ENCODE measurements at places on chromosomes 7 and 10.

DNA sequence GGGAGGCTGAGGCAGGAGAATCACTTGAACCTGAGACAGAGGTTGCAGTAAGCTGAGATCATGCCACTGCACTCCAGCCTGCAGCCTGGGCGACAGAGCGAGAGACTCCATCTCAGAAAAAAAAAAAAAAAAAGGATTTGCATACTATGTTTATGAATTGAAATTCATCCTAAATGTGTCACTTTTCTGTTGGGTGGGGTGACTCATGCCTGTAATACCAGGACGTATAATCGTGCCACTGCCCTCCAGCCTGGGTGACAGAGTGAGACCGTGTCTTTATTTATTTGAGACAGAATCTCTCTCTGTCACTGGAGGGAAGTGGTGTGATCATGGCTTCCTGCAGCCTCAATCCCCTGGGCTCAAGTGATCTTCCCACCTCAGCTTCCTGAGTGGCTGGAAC is 5.8 kb downstream of the ZNF212 start:
- DNase-seq: no peak

GRCh38 chr10:33215635-33216034 is 118.8 kb downstream of the NRP1 start:
- DNase-seq: no peak

- DNase-seq: no peak
Measured at GRCh38 chr10:20132816-20133215, 316.6 kb downstream of the PLXDC2 start.

DNA sequence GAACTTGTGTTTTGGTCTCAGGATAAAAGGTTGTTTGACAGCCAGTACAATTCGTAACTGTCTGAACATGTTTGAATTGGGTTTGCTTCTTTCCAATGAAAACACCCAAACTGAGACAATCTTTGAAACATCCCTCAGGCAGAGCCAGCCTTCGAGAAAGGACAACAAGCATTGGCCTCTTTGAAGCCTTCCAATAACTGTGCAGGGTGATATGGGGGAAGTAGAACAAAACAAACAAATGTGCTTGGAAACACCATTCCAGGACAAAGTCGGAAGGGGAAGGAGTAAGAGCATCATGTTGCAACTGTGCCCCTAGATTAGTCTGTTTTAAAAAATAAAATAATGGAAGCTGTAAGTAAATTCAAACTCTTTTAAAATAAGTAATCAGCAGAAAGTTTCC is 39.5 kb downstream of the IL2RA start:
- no peak for DNase-seq

GRCh38 chr7:87565877-87566276 is 34.8 kb downstream of the ABCB1 start:
- DNase-seq: no peak

DNA sequence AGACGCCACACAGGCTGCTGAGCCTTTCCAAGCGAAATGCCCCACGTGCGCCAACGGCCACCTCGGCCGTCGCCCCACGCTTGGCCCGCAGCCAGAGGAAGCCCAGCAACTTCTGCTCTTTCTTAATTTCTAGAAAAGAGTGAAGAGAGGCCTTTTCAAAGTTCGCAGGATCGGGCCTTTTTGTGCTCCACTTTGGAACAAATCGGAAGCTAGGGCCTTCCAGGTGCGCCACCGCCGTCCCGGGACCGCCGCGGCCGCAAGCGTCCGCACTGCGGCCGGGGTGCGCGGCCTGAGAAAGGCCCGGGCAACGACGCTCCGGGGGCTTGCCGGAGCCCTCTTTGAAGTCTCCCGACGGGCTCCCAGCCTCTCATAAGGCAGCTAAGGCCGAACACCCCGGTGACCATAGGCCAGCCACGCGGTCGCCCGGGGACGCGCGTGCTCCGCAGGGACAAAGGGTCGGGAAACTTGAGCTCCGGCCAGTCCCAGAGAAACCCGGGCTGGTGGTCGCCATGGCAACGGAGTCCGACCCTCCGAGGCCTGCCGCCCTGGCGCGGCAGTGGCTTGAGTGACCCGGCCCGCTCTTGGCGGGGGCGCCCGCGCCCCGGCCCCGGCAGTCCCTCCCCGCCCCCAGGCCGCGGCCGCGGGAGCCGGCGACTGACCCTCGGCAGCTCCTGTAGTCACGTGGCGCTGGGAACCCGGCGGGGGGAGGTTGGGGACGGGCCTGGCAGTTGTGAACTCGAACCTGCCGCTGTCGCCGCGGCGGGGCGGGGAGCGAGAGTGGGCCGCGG is at the start of gene REPIN1:
Gene REPIN1, plus strand, starts transcription at position 727 of the 788 bp plus-strand sequence. CDS start 890 bp downstream, outside the sequence.
- DNase-seq: peak; percentile 82

- DNase-seq: no peak
Measured at GRCh38 chr7:114970308-114970707, 48.4 kb downstream of the MDFIC start.

DNA sequence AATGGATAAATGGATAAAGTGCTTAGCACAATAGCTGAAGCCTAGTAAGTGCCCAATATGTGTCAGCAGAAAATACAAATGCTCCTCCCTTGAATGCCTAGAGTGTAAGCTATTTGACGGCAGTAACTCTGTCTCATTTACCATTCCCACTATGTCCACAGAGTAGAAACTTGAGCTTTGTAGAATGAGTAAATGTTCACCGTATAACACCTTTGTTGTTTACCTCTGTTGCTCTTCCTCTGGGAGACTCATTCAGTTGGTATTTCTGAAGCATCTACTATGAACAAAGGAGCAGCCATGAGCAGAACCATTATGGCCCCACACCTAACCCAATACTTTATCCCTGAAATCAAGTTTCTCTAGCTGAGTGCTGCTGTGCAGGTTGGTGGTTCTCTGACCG is 8.4 kb upstream of the SLC16A12 start:
- DNase-seq: no peak

GRCh38 chr10:122208571-122209430 is 62.3 kb upstream of the BTBD16 start:
- no peak for DNase-seq

DNA sequence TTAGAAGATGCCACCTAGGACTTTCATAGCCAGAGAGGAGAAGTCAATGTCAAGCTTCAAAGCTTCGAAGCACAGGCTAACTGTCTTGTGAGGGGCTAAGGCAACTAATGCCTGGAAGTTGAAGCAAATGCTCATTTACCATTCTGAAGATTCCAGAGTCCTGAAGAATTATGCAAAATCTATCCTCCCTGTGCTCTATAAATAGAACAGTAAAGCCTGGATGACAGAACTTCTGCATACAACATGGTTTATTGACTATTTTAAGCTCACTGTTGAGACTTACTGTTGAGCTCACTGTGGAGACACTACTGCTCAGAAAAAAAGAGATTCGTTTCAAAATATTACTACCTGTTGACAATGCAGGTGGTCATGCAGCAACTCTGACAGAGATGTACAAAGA is 28.6 kb downstream of the TNS3 start:
- DNase-seq: no peak

DNA sequence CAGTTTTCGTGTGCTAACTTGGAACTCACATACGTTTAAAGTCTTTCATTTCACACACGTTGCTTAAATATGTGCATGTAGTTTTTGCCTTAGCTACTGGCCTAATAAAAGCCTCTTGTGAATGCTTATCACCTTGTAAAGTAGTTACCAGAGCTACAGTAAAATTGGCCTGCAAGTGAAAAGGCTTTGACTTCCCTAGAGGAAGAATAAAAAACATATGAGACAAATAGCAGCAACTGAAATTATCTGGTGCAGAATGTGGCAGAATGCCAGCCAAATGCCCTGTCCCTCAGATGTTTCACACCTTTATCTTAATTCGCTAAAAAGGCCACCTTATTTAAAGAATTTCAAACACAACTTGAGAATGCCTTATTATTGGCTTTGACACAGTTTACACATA is 28.1 kb upstream of the RPA3 start:
- DNase-seq: no peak

GRCh38 chr10:77906951-77907421 is 19.6 kb downstream of the DLG5 start:
- no peak for DNase-seq

- DNase-seq: no peak
Measured at GRCh38 chr10:6607182-6607581, 27.1 kb upstream of the PRKCQ start.

DNA sequence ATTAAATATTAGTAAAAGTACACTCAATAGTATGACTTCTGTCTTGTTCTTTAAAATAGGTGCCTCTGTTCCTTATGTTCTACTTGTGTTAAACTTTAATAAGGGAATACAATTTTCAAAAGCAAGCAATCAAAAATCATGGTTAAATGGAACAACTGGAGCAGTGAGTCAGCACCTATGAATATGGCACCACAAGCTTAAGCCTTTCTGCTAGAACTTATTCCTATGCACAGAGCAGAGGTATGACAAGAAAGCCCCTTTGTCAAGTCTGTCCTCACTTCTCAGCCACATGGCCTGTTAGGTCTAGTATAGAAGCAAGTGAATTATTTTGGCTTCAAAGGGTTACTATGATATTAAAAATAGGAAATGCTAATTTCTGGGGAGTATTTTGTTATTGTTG is 29.8 kb downstream of the FAM13C start:
- DNase-seq: no peak

DNA sequence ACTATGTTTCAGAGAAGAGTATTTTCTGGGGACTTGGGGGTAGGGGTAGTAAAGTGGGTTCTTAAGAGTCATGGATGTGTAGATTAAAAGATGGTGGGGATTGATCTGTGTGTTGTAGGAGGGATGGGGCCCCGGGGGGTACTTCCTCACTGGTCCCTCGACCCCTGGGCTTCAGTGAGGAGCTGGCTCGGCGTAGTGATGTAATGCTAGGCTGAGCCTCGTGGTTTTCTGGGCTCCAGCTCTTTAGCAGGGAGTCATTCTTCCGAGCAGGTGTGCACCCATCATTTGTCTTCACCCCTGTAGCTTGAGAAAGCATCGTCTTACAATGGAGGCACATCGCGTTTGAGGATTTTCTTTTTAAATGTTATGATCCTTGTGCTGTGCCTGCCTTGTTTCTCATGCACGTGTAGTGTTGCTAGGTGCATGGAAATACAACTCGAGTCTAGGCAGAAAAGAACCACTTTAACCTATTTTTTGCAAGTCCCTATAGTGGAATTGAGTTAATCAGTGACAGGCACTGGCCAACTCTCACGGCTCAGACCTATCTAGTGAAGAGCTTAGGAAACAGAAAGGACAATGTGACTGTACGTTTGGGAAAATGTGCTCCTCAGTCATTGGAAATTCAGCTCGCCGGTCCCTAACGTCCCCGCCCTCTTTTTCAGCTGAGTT is 106.1 kb upstream of the BTBD16 start:
- DNase-seq: no peak

GRCh38 chr10:72162978-72163377 is 52.8 kb upstream of the ANAPC16 start:
- DNase-seq: no peak

- no peak for DNase-seq
Measured at GRCh38 chr7:151702961-151703360, 174.0 kb downstream of the PRKAG2 start.

DNA sequence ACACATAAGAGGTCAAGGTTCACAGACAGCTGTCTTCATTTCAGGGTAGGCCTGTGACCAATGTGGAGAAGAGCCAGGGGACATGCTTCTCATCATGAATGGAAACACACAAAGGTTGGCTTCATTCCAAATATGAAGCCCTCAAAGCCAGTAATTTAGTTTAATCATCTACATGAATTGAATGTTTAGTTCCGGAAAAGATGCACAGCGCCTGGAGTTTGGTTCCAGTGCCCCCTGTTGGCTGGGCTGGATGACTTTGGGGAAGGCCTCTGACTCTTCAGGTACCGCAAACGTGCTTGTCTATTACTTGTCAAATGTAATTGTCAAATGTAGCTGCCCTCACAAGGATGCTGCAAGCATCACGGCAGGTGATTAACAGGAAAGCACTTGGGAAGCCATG is 130.7 kb downstream of the ADRA2A start:
- DNase-seq: no peak

- DNase-seq: no peak
Measured at GRCh38 chr10:73141603-73142002, 26.2 kb downstream of the ECD start.

- DNase-seq: no peak
Measured at GRCh38 chr10:6423413-6424170, 156.5 kb downstream of the PRKCQ start.

GRCh38 chr7:74454021-74454924 is 567 bp downstream of the GTF2IRD1 start:
- no peak for DNase-seq

DNA sequence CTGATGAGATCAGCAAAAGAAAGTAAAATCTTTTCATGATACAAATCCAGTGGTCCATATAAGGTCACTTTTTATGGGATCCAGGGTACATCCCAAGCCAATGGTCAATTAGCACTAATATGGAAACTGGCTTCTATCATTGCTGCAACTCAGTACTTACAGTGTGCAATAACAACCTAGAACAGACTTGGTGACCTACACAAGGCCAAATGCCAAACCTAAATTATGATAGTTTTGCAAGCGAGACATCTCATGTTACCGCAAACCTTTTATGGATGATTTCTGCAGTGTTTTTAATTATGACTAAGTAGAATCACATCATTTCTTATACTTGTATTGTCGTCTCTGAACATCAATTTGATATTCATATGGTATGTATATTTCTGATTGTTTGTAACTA is 583.5 kb upstream of the SEMA3D start:
- no peak for DNase-seq

- no peak for DNase-seq
Measured at GRCh38 chr10:88802523-88803285, at the start of gene LIPM. LIPM (plus strand) TSS chr10:88802730; CDS start chr10:88802897, 167 bp downstream.

GRCh38 chr7:3598854-3599253 is 297.8 kb downstream of the SDK1 start:
- no peak for DNase-seq

GRCh38 chr10:27998178-27998953 is 513 bp downstream of the ODAD2 start:
- no peak for DNase-seq

GRCh38 chr7:94882891-94883290 is 24.5 kb upstream of the PPP1R9A start:
- DNase-seq: no peak

DNA sequence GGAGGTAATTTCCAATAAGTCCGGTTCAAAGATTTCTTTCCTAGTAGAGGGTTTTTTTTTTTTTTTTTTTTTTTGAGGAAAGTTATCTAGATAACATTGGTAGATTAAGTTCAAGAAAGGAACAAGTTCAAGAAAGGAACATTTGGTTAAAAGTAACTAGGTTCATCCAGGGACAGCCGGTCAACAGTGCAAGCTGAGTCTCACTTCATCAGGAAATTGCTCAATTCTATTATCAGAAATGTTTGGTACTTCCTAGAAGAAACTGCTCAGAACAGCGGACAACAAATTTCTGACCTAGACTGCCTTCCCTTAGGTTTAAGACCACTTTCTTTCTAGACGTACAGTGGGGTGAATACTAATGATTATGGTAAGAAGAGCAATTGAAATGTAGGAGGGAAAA is 3.7 kb upstream of the IL2RA start:
- no peak for DNase-seq

GRCh38 chr10:91054325-91054724 is 133.4 kb upstream of the ANKRD1 start:
- DNase-seq: no peak

- DNase-seq: no peak
Measured at GRCh38 chr10:120005207-120006201, 113.0 kb downstream of the SEC23IP start.

Data from GM12892 (cell line).